ENCODE measurements at places on chromosomes 12 and 14. TPM values are rescaled to one million over a fixed set of nuclear protein-coding genes. Genes with fewer than 3 reads are reported as not detected.

- DNase-seq: peak; percentile 80
These were observed 43.3 kb downstream of the BEST3 start for GRCh38 chr12:69655616-69656340.

GRCh38 chr12:13377698-13378097 is 181.2 kb downstream of the EMP1 start:
- DNase-seq: no peak

- peak; percentile 41 for DNase-seq
These were observed 8.5 kb upstream of the PRKAB1 start for GRCh38 chr12:119659289-119659897.

- no peak for DNase-seq
These were observed 106.7 kb downstream of the ZFP36L1 start for GRCh38 chr14:68686205-68686465.

- DNase-seq: no peak
These were observed 114.0 kb upstream of the TMPO start for GRCh38 chr12:98401427-98401826.

GRCh38 chr14:55477680-55478079 is 37.3 kb upstream of the TBPL2 start:
- DNase-seq: no peak

- DNase-seq: peak; percentile 94
These were observed 61.7 kb upstream of the RFLNA start for GRCh38 chr12:124233041-124233796.

Gene FKBP3
- total RNA-seq: 30.7 TPM

Gene SERPINA10
- not detected for total RNA-seq

Gene GARIN6
- total RNA-seq: not detected

Measured in fibroblast of villous mesenchyme (primary cell).